Right forelimb (tissue), 1 donor: ENCODE measurements at places on chromosomes 11 and 22.

- no peak for DNase-seq
Observed at GRCh38 chr11:69238573-69239351, 55.2 kb upstream of the MYEOV start.

GRCh38 chr11:121589946-121590537, 137.3 kb upstream of the SORL1-AS1 start:
- no peak for DNase-seq

GRCh38 chr22:28867191-28867590, 16.2 kb upstream of the ZNRF3 start:
- no peak for DNase-seq

DNA sequence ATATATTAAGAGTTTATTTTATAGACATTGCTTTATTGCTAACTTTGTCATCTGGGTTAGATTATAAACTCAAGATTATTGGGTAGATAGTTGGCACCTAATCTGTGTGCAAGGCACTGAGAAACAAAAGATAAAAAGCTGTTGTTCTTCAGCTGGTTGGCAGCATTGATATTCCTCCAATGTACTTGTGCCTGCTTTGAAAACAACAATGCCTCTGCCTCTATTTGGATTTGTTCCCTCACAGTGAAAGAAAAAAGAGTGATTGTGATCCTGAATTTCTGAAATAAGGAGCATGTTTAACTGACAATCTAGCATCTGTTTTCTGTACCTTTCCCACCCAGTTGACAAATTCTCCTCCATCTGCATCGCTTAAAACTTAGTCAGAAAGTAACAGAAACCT, 98.3 kb downstream of the TYR start:
- DNase-seq, result no peak

GRCh38 chr22:23184764-23185113, 4.4 kb downstream of the BCR start:
- DNase-seq, result no peak

DNA sequence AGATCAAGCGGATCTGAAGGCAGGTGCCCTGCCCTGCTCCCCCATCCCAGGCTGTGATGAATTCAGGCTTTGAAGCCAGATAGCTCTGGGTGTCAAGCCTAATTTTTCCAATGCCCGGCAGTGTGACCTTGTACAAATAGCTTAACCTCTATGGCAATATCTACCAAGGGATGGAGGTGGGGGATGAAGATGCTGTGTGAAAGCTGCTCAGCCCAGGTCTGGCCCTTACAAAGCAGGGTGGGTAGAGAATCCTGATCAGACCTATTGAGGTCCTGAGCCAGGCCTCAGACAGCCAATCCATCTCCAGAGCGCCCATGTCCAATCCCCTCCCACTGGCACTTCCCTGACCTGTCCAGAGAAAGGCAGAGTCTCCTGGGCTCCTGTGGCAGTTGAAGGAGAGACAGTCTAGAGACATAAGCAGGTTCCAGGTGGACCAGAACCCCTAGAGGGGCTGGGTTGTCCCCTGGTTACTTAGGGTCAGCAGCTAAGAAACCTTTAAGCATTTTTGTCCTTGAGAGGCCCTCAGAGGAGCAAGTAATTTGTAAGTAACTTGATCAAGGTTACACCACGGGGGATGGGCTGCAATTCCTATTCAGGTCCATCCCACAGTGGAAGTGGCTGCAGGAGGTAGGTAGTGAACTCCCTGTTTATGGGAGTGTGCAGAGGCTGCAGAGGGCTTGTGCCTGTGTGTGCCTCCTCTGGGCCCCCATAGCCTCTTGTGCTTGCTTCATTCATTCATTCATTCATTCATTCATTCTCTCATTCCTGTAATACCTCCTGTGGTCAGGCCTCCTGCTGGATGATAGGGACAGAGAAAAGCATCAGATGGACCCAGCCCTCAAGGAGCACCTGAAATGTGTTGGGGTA, 10.4 kb downstream of the P2RY2 start:
- peak; percentile 37 for DNase-seq

- no peak for DNase-seq
Observed at GRCh38 chr22:40818192-40818746, 877 bp downstream of the SLC25A17 start.
